Right atrium auricular region (tissue), 2 donors: ENCODE measurements at places on chromosomes 4 and X. TPM values are rescaled to one million over a fixed set of nuclear protein-coding genes. Genes with fewer than 3 reads are reported as not detected.

GAGE13 gene
- not detected for total RNA-seq

FAM200B gene
- 41.4 TPM for total RNA-seq

GPR78 gene
- total RNA-seq = not detected

IL2RG gene
- total RNA-seq = not detected

- no peak overlapping the region for H3K4me3 ChIP-seq
- no peak for DNase-seq
- no peak overlapping the region for H3K27ac ChIP-seq
- no peaks in the 10 kb centered on the region for H3K4me1 ChIP-seq
- no peaks in the 10 kb centered on the region for H3K36me3 ChIP-seq
Observed at GRCh38 chr4:163273922-163274321, 58.5 kb downstream of the NPY1R start.

- H3K27me3 ChIP-seq = no peaks in the 10 kb centered on the region
- peaks cover 3% of the 10 kb centered on the region for H3K4me1 ChIP-seq
- DNase-seq = no peak
- no peaks in the 10 kb centered on the region for H3K36me3 ChIP-seq
- H3K4me3 ChIP-seq = no peak overlapping the region
- H3K27ac ChIP-seq = no peak overlapping the region
Observed at GRCh38 chr4:16868674-16869073, 29.8 kb downstream of the LDB2 start.

DNA sequence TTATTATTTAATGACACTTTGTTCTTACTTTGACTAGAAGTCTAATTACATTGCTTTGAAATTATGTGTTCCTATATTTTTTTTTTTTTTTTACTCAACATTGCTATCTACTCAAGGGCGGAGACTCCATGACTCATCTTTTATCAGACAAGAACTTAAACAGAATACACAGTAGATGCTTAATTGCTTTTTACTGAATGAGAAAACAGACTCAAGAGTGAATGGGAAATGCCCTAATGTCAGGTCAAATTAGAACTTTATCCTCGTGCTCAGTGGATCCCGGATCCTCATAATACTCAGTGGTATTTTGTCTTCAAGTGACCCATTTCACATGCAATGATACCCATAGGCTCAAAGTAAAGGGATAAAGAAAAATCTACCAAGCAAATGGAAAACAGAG, 954.5 kb upstream of the IGFBP7 start:
- H3K4me1 ChIP-seq = no peaks in the 10 kb centered on the region
- no peak overlapping the region for H3K4me3 ChIP-seq
- no peaks in the 10 kb centered on the region for H3K36me3 ChIP-seq
- DNase-seq = no peak
- H3K27me3 ChIP-seq = no peaks in the 10 kb centered on the region
- H3K27ac ChIP-seq = no peak overlapping the region

CXCR3 gene
- 0.20 TPM for total RNA-seq

STBD1 gene
- total RNA-seq = 25.3 TPM

- H3K27ac ChIP-seq = no peak overlapping the region
- no peak overlapping the region for H3K4me3 ChIP-seq
- H3K27me3 ChIP-seq = no peaks in the 10 kb centered on the region
- no peaks in the 10 kb centered on the region for H3K36me3 ChIP-seq
- DNase-seq = no peak
- no peaks in the 10 kb centered on the region for H3K4me1 ChIP-seq
Observed at GRCh38 chr4:7272404-7272803, 80.1 kb downstream of the SORCS2 start.

POLN gene
- 2.8 TPM for total RNA-seq

DNA sequence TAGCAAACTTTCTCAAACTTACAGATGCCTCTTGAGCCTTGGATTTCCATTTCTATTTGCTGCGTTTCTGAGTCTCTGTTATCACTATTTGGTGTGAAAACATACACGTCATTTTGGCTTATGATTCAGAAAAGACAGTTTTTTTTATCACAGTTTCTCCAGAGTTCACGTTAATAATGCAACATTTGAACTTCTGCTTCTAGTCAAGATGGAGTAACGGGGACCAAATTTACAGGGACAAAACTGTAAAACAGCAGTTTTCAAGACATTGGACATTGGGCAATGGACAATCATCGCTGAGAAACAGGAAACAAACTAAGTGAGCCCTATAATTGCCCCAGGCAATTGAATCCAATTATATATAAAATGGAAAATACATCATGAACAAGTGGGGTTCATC, 36.2 kb upstream of the TASL start:
- DNase-seq = no peak
- H3K27me3 ChIP-seq = no peaks in the 10 kb centered on the region
- H3K36me3 ChIP-seq = no peaks in the 10 kb centered on the region
- no peak overlapping the region for H3K27ac ChIP-seq

GATB gene
- total RNA-seq = 131 TPM

- H3K4me3 ChIP-seq = no peak overlapping the region
- no peak overlapping the region for H3K27ac ChIP-seq
- DNase-seq = no peak
Observed at GRCh38 chrX:84153538-84153937, 34.5 kb downstream of the RPS6KA6 start.

GRCh38 chr4:24042094-24042493, 152.2 kb upstream of the PPARGC1A start:
- no peak overlapping the region for H3K27ac ChIP-seq
- no peak for DNase-seq
- H3K27me3 ChIP-seq = no peaks in the 10 kb centered on the region
- no peaks in the 10 kb centered on the region for H3K4me1 ChIP-seq

- H3K27me3 ChIP-seq = no peaks in the 10 kb centered on the region
- no peak overlapping the region for H3K27ac ChIP-seq
- no peak overlapping the region for H3K4me3 ChIP-seq
- no peak for DNase-seq
Observed at GRCh38 chr4:107939307-107939706, 8.0 kb downstream of the CYP2U1 start.

RBPJ gene
- total RNA-seq = 31.4 TPM

- H3K36me3 ChIP-seq = no peaks in the 10 kb centered on the region
- H3K4me3 ChIP-seq = no peak overlapping the region
- H3K27me3 ChIP-seq = no peaks in the 10 kb centered on the region
- H3K27ac ChIP-seq = no peak overlapping the region
- no peaks in the 10 kb centered on the region for H3K4me1 ChIP-seq
Observed at GRCh38 chrX:118474586-118474985, 21.0 kb upstream of the DOCK11 start.

DNA sequence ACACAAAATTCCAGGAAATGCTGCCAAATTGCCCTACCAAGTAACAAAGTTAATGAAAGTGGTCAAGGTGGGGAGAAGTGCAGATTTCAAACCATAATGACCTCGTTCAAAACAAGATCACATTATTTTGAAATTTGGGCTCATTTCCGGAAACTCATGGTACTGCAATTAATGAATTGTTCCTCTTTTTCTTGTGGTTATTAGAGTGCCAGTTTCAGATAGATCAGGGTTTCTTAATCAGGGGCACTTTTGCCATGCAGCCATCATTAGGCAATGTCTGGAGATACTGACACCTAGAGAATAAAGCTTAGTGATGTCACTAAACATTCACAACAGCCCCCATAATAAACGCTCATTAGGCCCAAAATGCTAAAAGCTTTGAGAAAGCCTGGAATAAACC, 381.5 kb upstream of the GALNT7 start:
- H3K4me1 ChIP-seq = no peaks in the 10 kb centered on the region
- no peaks in the 10 kb centered on the region for H3K36me3 ChIP-seq
- DNase-seq = no peak
- H3K27me3 ChIP-seq = no peaks in the 10 kb centered on the region
- no peak overlapping the region for H3K27ac ChIP-seq
- H3K4me3 ChIP-seq = no peak overlapping the region

SPP1 gene
- total RNA-seq = 41.3 TPM

DNA sequence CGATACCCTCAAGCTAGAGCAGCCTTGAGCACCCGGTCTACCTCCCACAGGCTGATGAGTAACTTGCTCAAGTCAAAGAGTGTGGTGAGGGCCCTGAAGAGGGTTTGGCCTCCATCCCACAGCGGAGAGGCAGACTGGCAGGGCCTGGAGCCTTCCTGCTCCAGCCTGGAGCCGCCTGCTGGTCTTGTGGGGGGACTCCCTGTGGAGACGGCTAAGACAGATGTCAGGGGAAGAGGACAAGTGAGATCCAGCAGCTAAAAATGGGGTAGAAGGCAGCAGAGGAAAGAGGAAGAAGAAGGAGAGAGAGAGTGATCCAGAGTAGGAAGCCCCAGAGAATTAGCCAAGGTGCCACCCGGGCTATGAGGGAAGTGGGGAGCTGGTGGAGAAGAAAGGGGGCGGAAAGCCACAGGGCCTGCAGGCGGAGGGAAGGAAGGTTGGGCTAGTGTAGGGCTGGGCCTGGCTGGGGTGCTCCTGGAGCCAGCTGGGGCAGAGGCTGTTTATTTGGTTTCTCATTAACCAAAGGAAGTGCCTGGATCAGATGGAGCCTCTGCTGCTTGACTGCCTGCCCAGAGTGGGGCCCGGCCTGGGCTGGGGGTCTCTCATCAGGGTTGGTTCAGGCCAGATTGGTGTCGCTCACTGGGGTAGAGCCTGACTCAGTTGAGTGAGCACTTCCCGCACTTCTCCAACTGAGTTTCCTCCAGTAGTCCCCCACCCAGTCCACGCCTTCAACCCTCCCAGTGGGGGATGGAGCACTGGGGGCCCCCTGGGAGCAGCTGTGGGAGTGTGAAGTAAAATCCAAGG, 14.2 kb downstream of the EFNB1 start:
- no peak for DNase-seq
- H3K27ac ChIP-seq = no peak overlapping the region
- H3K4me3 ChIP-seq = no peak overlapping the region
- H3K4me1 ChIP-seq = peaks cover 13% of the 10 kb centered on the region
- no peaks in the 10 kb centered on the region for H3K27me3 ChIP-seq

DNA sequence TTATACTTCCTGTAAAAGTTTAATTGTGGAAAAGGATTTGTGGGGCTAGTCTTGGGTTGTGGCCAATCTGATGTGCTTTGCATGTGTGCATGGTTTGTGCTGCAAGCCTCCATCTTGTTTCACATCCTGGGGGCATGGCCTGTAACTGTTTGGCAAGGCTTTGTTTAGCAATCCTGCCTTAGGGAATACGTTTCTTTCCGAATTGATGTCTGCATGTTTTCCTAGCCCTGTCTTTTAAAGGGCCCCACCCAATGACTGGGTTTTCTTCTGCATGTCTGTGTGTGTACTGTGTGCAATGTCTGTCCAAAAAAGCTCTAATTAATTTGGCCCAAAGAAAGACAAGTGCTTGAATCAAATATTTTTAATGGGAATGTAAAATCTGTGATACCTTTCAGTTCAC, 74.6 kb upstream of the MID1IP1 start:
- no peaks in the 10 kb centered on the region for H3K36me3 ChIP-seq
- no peak overlapping the region for H3K27ac ChIP-seq
- H3K4me1 ChIP-seq = no peaks in the 10 kb centered on the region
- H3K27me3 ChIP-seq = no peaks in the 10 kb centered on the region
- DNase-seq = no peak
- no peak overlapping the region for H3K4me3 ChIP-seq
